T-helper 22 cell (primary cell): ENCODE measurements at places on chromosomes 4 and X.
A peak's percentile ranks its signal among the peaks of the same experiment; 100 is the strongest.

- no peak for DNase-seq
Measured at GRCh38 chrX:19883878-19884277, 3.5 kb downstream of the SH3KBP1 start.

- DNase-seq, result no peak
Measured at GRCh38 chrX:114798907-114799306, 215.0 kb downstream of the HTR2C start.

DNA sequence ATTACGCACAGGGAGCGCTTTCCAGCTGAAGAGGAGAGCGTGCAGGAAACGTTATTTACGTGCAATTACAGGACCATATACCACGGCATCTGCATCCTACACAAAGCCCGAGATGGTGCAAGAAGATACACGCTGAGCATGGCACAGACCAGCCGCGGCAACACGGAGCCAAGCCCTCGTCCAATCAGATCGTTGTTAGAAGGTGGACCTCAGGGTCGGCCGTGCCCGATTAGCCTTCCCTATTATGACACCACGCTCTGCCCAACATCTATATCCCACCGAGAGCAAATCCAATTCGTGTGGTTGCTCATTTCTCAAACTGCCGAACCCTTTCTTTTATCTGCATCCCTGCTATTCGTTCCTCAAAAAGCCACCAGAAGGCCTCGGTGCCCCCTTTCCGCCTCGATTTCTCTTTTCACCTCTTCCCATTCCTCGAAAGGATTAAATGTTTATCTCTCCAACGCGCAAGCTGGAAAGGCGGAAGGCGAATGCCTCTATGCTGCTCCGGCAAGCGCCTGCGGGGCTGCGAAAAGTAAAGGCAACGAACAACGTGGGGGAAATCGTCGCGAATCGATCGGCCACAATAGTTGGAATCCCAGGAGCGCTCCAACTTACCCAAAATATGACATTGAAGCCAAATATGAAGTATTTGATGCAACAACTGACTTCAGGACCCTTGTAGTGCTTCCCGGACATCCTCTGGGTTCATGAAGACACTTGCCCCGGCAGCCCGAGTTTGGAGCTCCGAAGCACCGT is 702 bp downstream of the TSPAN5 start:
- DNase-seq, result peak; percentile 3

- DNase-seq, result no peak
Measured at GRCh38 chrX:104151037-104151436, 5.8 kb downstream of the SLC25A53 start.

- DNase-seq, result no peak
Measured at GRCh38 chrX:139078761-139079280, 367.3 kb upstream of the FGF13 start.

- peak; percentile 21 for DNase-seq
Measured at GRCh38 chr4:36269101-36269500, 12.3 kb upstream of the DTHD1 start.

- no peak for DNase-seq
Measured at GRCh38 chr4:41157009-41157408, 57.3 kb downstream of the APBB2 start.

DNA sequence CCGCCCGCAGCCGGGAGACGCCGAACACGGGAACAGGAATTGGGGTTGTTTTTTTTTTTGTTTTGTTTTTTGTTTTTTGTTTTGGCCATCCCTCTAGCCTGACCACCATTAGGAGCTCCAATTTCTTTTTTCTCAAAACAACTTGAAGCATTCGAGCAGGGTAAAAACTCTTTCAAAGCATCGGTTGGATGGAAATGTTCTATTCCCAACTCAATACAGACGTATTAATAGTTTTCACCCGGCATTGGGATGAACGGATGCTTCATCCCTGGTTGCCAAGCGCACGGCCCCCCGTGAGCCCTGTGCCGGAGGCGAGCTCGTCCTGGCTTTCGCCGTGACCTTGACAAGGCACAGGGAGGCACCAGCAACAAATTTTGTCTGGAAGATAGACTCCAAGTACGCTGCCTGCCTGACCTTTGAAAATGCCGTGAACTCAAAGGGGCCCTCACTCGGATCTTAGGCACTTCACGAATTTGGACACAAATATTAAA is 352 bp upstream of the MAP3K15 start:
- DNase-seq, result no peak

- no peak for DNase-seq
Measured at GRCh38 chr4:52833941-52834525, 28.1 kb upstream of the RASL11B start.

GRCh38 chr4:581753-582361 is 5.8 kb upstream of the TMEM271 start:
- DNase-seq, result no peak

GRCh38 chrX:65677954-65678469 is 10.6 kb downstream of the MSN start:
- DNase-seq, result no peak

- no peak for DNase-seq
Measured at GRCh38 chr4:152964335-152964734, 28.2 kb downstream of the FHDC1 start.

- DNase-seq, result no peak
Measured at GRCh38 chr4:84927428-84927827, 39.1 kb downstream of the WDFY3 start.

DNA sequence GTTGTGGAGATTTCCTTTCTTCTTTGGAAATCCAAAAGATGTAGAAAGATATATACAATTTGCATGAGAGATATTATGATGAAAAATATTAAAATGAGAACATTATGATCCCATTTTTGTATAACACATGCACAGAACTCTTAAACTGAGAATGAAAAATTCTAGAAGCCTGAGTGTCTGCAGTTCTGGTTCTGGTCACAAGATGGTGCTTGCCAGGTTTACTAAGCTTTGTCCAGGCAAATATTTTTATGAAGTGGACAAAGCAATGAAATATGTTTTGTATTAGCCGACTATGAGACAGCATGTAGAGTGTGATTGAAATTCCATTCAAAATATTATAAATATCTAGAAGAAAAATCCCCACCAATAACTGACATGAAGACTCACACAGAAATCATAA is 2.2 kb downstream of the PWWP3B start:
- no peak for DNase-seq

- no peak for DNase-seq
Measured at GRCh38 chr4:177404986-177405385, 37.3 kb downstream of the AGA start.

DNA sequence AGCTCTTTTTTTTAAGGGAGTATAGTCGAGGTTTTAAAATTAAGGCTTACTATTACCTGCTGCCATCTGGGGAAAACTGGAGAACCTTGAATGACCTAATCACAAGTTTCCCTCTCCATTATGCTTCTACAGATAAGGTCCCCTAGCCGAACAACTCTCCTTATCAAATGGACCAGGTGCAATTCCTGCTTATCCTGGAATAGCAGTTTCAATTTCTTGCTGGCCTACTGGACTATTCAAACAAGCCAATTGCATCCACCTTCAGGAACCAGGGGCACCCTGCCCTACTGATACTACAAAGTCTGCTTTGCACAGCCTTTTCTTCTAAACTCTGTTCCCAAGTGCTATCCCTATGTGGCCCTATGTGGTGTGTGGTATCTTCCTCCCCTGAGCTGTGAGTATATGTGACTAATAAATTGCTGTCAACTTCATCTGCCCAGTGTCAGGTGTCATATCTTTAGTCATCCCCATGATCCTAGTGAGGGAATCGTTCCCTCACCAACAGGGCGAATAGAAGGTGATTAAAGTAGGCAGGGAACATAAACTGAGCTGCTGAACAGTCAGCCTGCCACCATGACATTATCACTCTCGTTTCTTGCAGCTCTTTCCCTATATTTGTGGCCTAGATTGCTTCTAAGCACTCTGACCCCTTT is 128.5 kb downstream of the ATG4A start:
- DNase-seq, result no peak

GRCh38 chr4:987624-988513 is 1.0 kb downstream of the IDUA start:
- no peak for DNase-seq

DNA sequence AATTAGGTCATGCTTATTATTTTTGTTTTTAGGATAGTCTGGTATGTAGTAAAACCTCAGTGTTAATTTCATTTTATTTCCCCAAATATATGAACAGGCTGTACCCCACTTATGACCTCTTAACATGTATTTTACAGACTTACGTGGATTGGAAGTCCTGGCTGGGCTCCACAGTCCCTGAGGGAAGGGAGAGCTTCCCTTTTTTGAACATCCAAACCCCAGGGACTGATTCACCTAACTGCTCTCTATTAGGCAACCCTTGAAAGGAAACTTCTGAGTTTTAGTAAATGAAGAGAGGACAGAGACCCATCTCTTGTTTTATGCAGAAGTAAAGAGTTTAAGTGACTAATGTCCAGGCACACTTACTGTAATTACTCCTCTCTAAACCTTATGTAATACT is 233.1 kb upstream of the SPRY1 start:
- no peak for DNase-seq

DNA sequence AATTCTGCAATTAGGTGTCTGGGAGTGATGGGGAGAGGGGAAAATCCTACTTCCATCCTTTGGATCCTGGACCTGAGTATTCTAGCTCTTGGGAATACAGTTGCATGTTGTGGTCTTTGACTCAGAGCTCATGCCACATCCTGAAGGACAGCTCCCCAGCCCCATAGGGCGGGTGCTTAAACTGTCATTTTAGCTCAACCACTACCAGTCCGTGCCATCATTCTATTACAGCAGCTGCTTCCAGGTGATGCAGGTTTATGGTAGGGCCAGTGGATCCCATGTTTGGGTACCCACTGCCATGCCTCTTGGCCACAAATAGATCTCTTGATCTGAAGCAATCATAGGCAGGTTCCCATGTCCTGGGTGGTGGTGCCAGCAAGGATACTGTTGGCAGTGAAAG is 34.7 kb downstream of the CCKAR start:
- DNase-seq, result no peak

DNA sequence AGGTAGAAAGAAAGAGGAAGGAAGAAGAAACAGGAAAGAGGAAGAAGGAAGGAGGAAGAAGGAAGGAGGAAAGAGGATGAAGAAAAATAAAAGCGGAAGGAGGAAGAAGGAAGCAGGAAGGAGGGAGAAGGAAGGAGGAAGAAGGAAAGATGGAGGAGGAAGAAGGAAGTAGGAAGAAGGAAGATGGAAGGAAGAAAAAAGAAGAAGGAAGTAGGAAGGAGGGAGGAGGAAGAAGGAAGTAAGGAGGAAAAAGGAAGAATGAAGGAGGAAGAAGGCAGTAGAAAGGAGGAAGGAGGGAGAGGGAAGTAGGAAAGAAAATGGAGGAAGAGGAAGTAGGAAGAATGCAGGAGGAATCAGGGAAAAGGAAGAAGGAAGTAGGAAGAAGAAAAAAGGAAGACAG is 191.1 kb upstream of the TBL1X start:
- DNase-seq, result no peak

DNA sequence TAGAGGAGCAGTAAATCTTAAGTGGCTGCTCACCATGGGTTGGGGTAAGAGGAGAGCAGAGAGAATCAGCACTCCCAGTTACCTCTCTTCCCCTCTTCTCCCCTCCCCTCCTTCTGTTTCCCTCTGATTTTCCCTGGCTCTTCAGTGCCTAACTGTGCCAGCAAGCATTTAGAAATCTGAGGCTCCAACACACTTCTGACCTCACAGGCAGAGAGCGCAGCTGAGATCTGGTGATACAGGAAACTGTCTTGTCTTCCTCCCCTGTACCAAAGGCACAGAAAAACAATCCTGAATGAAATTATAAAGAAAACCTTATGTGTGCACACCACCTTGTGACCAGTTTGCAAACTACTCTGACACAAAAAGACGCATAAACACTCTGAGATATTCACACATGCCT is 82.4 kb upstream of the SMIM10 start:
- no peak for DNase-seq

DNA sequence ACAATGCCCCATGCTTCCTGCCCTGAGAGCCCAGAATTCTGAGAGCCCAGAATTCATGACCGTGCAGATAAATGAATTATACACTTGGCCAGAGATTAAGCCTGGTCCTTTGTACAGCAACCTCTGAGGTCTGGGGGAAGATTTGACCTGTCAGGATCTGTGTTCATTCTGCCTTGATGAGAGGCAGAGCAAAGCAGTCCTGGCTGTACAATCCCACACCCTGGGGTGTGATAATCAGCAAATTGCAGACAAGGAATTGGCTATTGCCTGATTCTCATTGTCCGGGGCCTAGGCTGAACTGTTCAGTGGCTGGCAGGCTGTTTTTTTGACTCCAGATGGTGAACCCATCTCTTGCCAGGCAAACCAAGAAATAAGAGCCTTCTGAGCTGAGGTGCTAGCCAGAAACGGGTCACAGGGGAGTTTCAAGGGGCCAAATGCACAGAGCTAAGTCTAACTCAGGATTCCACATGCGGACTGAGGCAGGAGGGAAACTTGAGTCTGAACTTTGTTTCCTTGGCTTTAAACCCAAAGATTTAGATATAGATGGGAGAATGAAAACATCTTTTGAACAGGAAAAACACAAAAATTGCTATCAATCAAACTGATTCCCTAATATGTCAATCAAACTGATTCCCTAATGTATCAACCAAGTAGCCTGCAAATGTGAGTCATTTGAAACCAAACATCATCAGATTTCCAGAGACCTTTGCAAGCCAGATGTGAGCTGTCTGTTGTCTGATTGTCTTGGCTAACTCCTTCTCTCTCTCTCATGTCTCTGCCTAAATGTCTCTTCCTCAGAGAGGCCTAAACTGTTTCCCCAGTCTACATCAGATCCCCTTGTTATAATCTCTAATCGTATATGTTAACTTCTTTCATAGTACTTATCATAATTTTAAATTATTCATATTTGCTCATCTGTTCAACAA is 159.3 kb downstream of the ATG4A start:
- no peak for DNase-seq

DNA sequence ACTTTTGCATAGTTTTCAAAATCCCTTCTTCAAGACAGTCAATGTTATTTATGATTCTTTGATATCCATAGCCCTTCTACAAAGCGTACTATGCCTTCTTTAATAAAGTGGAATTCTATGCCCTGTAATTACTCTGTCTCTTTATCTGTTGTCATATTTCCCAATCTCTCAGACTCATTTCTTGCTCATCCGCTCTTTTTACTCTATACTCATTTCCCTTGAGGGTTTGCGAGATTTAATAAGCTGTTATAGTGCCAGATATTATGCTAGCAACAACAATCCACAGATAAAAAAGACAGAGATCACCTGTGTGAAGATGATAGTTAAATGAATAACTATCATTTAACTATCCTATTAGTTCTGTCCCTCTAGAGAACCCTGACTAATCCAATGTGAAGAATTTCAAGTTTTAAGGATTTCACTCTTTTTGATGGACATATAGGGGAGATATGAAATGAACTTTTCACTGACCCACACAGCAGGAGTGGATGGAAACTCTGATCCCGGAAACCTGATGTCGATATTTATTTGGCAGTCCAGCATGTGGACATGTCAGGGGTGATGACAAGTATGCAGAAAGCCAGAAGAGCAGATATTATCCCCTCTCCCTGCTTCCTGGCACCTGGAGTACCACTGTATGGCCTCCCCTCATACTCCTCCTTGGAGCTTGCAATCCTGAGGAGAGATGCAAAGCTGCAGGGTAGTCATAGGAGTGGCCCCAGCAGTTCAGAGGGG is 49.7 kb downstream of the TMEM156 start:
- DNase-seq, result no peak
